Stimulated activated CD4-positive, alpha-beta T cell treated with anti-CD3 and anti-CD28 coated beads, Interleukin-2, amount 100 ng/mL, for 48 hours (primary cell): ENCODE measurements at places on chromosomes 6 and 20.

DNA sequence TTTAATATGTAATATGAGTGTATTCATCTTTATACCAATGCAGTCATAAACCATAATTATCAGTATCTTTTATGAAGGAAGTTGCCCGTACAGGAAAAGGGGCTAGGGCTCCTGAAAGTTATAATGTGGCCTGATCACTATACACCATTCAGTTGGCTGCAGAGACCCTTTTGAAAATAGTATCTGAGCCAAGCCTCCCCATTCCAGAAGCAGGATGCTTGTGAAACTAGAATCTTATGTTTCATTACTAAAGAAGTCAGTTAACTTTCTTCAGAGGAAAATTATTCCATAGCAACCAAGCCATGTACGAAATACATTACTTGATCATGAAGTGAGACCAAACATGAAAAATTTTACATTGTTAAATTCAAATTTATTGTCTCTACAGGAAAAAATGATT lies 251.5 kb upstream of the TCF21 start:
- no peak for DNase-seq

- no peak for DNase-seq
Measured at GRCh38 chr6:45417436-45417835, 39.7 kb upstream of the SUPT3H start.

DNA sequence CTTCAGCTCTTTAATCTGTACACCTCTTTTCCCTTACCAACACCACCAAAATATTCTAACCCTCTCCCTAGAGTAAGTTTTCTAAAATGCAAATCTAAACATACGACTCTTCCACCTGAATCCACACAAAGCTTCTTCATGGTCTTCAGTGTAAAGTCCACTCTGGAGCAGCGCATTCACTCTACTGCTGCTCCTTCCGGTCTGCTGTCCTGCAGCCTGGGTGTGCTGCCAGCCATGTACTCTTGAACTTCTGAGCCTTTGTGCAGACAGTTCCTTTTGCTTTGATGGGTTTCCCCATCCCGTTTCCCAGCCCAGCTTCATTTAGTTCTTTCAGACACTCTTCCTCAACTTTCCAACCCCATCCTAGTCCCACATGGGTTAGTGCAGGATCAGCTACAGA lies 108.7 kb upstream of the SGK1 start:
- DNase-seq, result no peak

GRCh38 chr6:73264446-73264845 lies 1.4 kb upstream of the KHDC1 start:
- DNase-seq, result no peak

DNA sequence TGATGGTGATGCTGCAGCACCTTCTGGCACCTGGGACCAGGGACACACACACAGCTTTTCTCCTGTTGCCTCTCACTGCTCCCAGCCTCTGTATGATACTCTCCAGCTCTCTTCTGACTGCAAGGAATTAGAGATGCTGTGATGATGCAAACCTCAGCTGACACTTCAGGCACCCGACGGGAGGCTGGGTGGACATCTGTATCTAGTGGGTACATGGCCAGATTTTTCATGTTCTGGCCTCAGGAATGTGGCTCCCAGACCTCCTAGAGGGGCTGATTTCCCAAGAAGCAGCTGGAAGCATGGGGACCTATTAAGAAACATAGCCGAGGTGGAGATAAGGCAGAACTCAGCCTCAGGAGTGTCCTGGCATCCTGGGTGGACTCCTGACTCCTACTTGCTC lies 6.8 kb upstream of the EPB41L1 start:
- no peak for DNase-seq
